ENCODE measurements at places on chromosomes 6 and 20.
A peak's percentile ranks its signal among the peaks of the same experiment; 100 is the strongest.

DNA sequence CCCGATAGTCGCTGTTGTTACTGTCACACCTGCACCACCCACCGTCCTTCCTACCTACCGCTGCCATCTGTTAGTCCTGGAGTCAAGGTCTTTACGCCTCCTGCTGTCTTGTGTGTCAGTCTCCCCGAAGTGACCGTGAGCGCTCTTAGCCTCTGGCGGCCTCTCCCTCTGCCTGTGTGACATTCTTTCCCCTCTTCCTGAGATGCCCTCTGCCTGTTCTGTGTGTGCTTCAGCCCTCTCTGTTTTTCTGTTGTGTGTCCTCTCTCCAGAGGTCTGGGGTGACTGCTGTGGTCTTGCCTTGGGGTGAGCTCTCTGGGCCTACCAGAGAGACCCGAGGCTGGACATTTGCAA, 54.9 kb downstream of the TCP11 start:
- no peaks in the 10 kb centered on the region for H3K36me3 ChIP-seq
- no peak overlapping the region for H3K27ac ChIP-seq
- H3K4me3 ChIP-seq = no peak overlapping the region

GRCh38 chr6:22353101-22353500, 56.3 kb upstream of the PRL start:
- H3K4me3 ChIP-seq = no peak overlapping the region
- H3K27ac ChIP-seq = no peak overlapping the region
- no peak for DNase-seq
- H3K27me3 ChIP-seq = no peaks in the 10 kb centered on the region
- no peaks in the 10 kb centered on the region for H3K36me3 ChIP-seq

DNA sequence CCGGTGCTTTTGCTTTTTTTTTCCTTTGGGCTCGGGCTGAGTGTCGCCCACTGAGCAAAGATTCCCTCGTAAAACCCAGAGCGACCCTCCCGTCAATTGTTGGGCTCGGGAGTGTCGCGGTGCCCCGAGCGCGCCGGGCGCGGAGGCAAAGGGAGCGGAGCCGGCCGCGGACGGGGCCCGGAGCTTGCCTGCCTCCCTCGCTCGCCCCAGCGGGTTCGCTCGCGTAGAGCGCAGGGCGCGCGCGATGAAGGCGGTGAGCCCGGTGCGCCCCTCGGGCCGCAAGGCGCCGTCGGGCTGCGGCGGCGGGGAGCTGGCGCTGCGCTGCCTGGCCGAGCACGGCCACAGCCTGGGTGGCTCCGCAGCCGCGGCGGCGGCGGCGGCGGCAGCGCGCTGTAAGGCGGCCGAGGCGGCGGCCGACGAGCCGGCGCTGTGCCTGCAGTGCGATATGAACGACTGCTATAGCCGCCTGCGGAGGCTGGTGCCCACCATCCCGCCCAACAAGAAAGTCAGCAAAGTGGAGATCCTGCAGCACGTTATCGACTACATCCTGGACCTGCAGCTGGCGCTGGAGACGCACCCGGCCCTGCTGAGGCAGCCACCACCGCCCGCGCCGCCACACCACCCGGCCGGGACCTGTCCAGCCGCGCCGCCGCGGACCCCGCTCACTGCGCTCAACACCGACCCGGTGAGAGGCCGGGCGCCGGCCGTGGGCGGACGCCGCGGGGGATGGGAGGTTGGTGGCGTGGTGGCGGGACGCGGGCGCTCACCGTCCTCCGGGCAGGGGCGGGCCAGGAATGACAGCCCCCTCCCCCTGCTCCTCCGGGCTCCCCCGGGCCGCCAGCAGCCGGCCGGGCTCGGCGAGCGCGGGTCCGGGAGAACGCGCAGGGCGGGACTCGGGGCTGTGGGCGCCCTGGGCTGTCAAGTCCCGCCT, 606 bp downstream of the ID4 start:
- no peak for DNase-seq
- H3K27me3 ChIP-seq = peaks cover 49% of the 10 kb centered on the region
- no peak overlapping the region for H3K4me3 ChIP-seq
- H3K36me3 ChIP-seq = peaks cover 7% of the 10 kb centered on the region

GRCh38 chr6:15980801-15981200, 148.1 kb upstream of the MYLIP start:
- H3K36me3 ChIP-seq = no peaks in the 10 kb centered on the region
- no peak overlapping the region for H3K4me3 ChIP-seq
- peaks cover 7% of the 10 kb centered on the region for H3K27me3 ChIP-seq

DNA sequence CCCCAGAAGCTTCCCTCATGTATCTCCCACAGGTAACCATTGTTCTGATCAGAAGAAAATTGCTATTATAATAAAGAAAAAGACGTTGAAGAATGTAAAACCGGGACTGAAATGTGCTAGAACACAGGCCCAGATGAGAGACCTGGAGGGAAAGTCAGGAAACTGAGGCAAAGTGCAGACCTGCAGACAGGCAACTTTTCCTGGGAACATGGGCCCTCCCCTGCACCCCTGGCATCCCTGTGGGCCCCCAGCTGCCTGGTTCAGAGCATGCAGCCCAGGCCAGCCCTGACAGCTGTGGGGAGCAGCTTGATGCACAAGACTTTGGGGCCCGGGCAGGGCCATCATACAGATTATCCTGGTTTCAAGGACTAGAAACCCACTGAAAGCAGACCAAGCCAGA, 212.2 kb downstream of the CDC5L start:
- no peak for DNase-seq
- no peak overlapping the region for H3K27ac ChIP-seq
- H3K4me1 ChIP-seq = no peaks in the 10 kb centered on the region
- no peak overlapping the region for H3K4me3 ChIP-seq
- H3K36me3 ChIP-seq = no peaks in the 10 kb centered on the region

GRCh38 chr6:54255886-54256285, 52.4 kb upstream of the TINAG start:
- no peak for DNase-seq
- H3K36me3 ChIP-seq = no peaks in the 10 kb centered on the region
- no peak overlapping the region for H3K27ac ChIP-seq
- H3K4me3 ChIP-seq = no peak overlapping the region

DNA sequence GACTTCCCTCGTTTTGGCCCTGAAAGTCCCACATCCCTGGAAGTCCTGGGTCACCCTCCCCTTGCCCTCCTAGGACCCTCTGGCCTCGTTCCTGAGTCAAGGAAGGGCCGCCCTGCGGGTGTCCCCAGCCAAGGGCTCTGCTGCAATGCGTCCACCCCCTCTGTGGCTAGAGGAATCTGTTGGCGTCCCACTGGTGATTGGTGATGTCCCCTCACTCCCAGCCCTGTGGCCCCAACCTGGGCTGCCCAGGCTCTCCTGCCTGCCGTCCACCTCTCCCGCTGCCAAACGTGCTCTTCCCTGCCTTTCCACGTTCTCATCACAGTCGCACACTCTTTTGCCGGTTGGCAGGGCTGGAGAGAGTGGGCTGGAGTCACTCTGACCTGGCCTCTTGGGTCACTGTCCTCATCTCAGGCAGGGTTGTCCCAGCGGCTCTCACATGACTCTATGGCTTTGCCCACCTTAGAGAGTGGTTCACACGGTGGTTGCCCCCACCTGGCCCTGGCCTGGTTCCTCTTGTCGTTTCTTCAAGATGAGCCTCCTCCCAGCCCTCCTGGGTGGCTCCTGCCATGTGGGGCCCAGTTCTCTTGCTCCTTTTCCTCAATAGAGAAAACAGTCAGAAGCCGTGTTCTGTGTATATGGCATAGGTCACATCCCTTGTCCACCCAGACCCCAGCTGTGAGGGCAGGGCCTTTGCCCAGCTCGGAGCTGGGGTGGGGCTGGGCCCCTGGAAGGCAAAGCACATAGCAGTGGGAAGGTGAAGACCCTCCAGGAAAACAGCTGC, 100.9 kb downstream of the TMEM242 start:
- H3K4me1 ChIP-seq = peaks cover 42% of the 10 kb centered on the region
- peak overlapping the region; percentile 82 for H3K27ac ChIP-seq
- H3K27me3 ChIP-seq = peaks cover 3% of the 10 kb centered on the region
- DNase-seq = no peak

DNA sequence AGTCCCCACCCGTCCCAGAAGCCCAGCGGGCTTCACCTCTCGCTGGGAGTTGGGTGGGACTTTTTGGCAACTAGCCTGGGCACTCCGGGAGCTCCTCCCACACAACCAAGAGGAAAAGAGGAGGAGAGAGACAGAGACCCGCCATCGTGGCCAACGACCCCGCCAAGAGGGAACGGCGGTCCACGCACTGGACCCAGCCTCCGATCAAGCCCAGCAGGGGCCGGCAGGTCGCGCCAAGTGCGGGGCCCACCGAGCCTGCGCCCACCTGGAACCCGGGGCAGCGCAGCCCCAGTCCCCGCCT, 3.0 kb upstream of the TMEM14C start:
- DNase-seq = no peak
- peak overlapping the region; percentile 87 for H3K27ac ChIP-seq
- peak overlapping the region; percentile 78 for H3K4me3 ChIP-seq
- H3K4me1 ChIP-seq = peaks cover 53% of the 10 kb centered on the region

DNA sequence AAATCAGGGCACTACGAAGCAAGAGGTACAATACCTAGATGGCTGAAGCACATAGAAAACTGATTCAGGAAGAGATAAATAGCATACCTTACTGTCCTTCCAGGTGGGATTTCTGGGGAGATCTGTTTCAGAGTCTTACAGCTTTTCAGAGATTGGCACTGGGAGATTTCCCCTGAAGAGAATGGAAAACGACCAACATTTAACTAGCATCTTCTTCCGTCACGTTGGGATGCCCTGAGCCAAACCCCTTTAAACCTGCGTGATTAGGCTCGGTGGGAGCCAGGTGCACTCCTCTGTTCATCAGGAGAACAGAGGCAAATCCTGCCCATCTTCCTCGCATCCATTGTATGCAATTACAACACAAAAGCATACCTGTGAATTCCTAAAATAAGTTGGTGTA, 614.5 kb downstream of the HDGFL1 start:
- H3K4me3 ChIP-seq = no peak overlapping the region
- H3K27ac ChIP-seq = no peak overlapping the region
- H3K4me1 ChIP-seq = no peaks in the 10 kb centered on the region

- H3K4me3 ChIP-seq = no peak overlapping the region
- peaks cover 8% of the 10 kb centered on the region for H3K27me3 ChIP-seq
- H3K4me1 ChIP-seq = no peaks in the 10 kb centered on the region
Measured at GRCh38 chr6:146433881-146434731, 109.5 kb upstream of the RAB32 start.

- H3K4me3 ChIP-seq = peak overlapping the region; percentile 92
- H3K36me3 ChIP-seq = peaks cover 26% of the 10 kb centered on the region
- peaks cover 5% of the 10 kb centered on the region for H3K27me3 ChIP-seq
Measured at GRCh38 chr6:80003826-80004172, 650 bp upstream of the TTK start.

GRCh38 chr6:115706324-115706723, 354.4 kb downstream of the FRK start:
- no peak overlapping the region for H3K27ac ChIP-seq
- no peak for DNase-seq
- H3K36me3 ChIP-seq = no peaks in the 10 kb centered on the region
- no peak overlapping the region for H3K4me3 ChIP-seq

DNA sequence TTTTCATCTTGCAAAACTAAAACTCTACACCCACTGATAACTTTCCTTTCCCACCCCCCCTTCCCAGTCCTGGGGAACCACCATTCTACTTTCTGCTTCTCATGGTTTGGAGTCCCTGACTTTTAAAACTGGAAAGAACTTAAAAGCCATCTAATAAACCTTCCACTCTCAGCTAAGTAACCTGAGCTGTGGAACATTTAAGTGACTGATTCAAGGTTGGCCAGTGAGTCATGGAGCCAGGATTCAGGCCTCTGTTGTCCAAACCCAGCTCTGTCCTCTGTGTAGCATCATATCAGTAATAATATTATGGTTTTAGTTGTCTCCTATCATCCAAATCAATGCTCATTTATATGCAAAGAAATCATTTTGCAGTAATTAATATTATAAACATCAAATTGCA, 176.0 kb upstream of the NT5E start:
- H3K36me3 ChIP-seq = no peaks in the 10 kb centered on the region
- no peaks in the 10 kb centered on the region for H3K4me1 ChIP-seq
- no peak overlapping the region for H3K27ac ChIP-seq
- no peak for DNase-seq
- H3K27me3 ChIP-seq = no peaks in the 10 kb centered on the region

DNA sequence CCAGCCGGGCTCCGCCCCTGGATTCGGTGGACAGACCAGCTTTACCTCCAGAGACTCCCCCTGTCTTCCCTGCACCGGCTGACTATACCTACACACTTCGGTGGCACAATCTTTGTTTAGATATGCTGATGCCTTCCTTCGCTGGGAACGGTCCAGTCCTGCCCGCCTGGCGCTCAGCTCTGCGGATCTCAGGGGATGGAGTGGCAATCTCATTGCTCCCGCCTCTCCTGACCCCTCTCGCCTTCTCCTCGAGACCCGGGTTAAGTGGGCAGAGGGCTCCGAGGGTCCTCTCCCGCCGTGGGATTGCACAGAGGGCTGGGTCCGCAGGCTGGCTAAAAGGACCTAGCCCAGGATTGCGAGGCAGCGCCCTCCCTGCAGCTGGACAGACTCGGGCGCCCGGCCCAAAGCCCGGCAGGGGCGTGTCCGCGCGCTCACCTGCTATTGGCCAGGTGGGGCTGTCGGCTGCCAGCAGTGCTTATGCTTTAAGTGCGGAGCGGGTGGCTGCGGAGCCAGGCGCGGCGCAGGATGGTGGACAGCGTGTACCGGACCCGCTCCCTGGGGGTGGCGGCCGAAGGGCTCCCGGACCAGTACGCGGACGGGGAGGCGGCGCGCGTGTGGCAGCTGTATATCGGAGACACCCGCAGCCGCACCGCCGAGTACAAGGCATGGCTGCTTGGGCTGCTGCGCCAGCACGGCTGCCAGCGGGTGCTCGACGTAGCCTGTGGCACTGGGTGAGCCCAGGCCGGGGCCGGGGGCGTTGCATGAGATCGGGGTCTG, at the start of gene GNMT:
Gene GNMT (plus strand): TSS at position 512 of the 777 bp plus-strand sequence. CDS start 14 bp downstream, at position 526.
- H3K4me3 ChIP-seq = peak within 1 kb of the TSS; percentile 52
- peaks cover 4% of the 10 kb centered on the region for H3K27me3 ChIP-seq
- peaks cover 15% of the 10 kb centered on the region for H3K4me1 ChIP-seq

DNA sequence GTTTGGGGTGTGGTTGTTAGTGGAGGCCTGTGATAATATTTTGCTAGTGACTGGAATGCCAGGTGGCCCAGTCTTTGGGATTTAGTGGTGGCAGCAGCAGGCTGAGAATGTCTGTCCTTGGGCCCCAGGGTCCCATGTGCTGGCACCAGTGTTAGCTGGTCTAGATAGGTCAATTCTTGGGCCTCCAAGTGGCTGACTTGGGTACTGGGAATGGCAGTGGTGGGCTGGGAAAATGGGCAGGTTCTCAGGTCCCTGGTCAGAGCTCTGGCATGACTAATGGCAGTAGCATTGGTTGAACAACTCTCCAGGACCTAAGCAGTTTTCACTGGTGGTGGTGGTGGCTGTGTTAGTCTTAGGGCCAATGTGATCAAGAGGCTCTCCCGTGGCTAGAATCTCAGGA, 50.3 kb downstream of the OLIG3 start:
- peaks cover 9% of the 10 kb centered on the region for H3K27me3 ChIP-seq
- peaks cover 3% of the 10 kb centered on the region for H3K4me1 ChIP-seq
- no peak for DNase-seq
- no peak overlapping the region for H3K4me3 ChIP-seq
- H3K36me3 ChIP-seq = no peaks in the 10 kb centered on the region

Data from activated CD8-positive, alpha-beta T cell treated with anti-CD3 and anti-CD28 coated beads, Interleukin-2, amount 10 ng/mL, durations not matched to agents 7 days and 5 days (primary cell).